Small intestine (tissue), 16 donors: ENCODE measurements at places on chromosomes 2 and 18.

GRCh38 chr2:152222975-152223637 is 47.5 kb upstream of the STAM2 start:
- peak; percentile 78 for DNase-seq

DNA sequence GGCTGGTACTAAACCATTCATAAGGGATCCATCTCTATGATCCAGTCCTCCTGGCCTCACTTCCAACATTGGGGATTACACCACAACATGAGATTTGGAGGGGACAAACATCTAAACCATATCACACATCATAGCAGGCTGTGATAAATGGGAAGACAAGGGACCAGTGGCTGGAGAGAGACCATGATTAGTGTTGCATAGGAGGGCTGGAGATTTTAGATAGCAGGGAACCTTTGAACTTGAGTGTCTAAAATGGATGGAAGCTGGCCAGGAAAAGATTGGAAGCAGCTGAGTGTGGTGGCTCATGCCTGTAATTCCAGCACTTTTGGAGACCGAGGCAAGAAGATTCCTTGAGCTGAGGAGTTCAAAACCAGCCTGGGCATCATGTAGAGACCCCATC is 12.4 kb upstream of the SCG2 start:
- no peak for DNase-seq

DNA sequence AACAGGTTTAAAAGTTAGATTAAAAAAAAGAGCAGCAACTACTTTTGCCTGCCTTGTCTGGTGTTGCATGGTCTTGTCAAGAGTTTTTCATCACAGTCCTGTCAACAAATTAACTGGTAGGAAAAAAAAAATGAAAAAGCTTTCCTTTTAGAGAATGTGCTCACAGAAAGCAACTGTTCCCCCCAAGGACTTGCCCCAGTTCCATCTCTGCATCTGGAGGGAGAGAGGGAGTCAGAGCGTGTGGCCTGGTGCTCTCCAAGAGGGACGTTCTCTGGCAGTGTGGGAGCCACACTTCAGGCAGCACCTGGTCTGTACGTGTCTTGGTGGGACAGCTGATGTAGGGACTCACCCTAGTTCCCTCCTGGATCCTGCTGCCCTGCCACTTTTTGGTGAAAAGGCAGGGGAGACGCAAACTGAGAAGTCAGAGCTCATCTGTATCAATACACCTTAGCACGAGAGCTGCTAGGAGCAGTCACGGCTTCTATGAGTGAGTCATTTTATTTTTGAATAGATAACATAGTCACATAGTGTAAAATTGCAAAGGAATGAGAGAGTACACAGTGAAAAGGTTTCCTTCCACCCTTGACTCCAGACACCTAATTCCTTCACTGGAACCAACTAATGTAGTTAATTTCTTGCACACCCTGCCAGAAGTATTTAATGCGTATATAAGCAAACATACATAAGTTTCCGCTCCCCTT is 172.5 kb upstream of the MGAT5 start:
- DNase-seq: no peak

GRCh38 chr18:58495207-58495606 is 133.7 kb downstream of the ALPK2 start:
- no peak for DNase-seq

DNA sequence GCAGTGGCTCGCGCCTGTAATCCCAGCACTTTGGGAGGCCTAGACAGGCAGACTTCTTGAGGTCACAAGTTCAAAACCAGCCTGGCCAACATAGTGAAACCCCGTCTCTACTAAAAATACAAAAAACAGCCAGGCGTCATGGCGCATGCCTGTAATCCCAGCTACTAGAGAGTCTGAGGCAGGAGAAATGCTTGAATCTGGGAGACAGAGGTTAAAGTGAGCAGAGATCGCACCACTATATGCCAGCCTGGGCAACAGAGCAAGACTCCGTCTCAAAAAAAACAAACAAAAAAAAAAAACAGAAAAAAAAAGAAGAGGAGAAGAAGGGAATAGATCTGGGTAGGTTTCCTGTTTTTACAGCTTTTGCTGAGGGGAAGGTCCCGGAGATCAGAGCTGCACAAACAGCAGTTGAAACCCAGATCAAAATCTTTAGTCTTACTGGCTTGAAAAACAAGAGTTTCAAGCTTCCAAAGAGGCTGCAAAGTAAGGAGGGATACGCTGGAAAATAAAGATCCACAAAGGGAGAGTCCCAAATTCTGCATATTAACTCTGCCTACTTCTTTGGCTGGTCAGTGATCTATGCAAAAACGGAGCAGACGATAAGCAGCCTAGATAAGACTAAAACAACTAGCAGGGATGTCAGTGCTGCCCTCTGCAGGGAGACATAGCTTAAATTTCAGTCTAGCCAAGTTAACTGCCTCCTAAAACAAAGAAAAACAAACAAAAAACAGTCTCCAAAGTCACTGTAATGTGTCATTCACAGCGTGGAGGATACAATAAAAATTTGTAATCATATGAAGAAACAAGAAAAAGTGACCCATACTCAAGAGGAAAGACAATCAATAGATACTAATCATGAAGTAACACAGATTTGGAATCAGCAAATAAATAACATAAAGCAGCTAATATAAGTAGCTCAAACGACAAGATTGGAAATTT is 74.1 kb downstream of the TLK1 start:
- peak; percentile 57 for DNase-seq

DNA sequence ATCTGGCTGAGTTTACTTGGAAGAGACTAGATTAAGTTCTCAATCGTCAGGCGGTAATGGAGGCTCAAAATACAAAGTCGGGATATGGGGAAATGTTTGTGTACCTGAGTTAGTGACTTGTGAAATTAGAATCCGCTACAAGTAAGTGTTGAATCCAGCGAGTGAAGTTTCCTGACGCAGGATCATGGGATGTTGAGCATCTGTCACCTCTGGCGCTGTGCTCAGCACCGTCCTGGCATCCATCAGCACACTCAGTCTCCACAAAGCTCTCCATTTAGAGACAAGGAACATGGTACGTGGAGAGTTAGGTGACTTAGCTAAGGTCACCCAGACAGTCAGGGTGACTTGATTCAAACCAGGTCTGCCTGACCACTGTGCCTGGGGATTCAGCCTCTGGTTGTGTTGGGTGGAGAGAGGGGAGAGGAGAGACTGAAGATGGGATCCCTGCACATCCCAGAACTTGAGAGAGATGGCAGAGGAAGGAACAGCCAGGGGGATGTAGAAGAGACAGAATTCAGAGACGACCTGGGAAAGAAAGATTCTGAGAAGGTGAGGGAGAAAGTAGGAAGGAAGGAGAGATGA is 251.2 kb downstream of the ACKR3 start:
- no peak for DNase-seq

GRCh38 chr2:181122601-181123000 is 142.2 kb downstream of the UBE2E3 start:
- DNase-seq: no peak

DNA sequence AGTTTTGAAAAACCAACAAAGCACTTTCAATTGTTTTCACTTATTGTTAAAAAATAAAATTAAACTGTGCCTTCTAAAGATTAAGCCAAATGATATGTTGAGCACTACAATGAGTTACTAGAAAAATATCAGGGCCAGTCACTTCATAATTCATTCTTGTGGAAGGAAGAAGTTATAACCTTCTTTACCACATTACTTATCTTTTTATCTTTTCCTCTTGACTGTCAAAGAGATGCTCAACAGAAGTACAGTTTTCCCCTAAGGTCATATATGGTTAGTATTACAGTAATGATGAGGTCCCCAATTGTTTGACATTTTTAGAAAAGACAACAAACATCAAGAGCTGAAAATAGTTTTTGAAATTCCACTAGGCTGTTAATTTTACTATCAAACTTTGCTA is 9.4 kb downstream of the PELI1 start:
- no peak for DNase-seq

- DNase-seq: no peak
Observed at GRCh38 chr2:3199627-3200345, 177.8 kb downstream of the EIPR1 start.

DNA sequence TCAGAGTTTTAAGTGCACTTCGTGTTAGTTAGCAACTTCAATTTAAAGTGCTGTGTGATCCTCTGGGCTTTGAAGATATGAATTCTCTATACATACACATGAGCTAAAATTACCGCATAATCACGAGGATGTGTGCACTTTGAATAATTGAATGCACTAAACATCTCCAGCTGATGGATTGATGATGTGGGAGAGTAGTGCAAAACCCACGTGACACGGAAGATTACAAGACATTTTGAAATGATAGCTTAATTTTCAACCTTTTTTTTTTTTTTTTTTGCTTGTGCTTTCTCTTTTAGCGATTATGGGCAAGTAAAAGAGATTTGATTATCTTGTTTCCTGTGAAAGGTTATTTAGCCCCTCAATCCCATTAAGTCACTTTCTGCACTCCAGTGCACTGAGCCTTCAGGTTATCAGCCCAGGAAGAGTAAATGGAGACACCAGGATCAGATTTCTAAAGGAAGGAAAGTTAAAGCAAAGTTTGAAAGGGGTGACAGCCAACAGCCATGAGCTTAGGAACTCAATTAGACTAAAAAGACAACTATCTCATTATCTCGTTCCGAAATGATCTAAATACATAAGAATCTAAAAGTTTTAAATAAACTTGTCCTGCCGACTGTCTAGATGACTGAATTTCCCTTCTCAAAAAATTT is 81.6 kb downstream of the CDK15 start:
- DNase-seq: no peak

GRCh38 chr18:25080211-25080610 is 271.8 kb downstream of the ZNF521 start:
- no peak for DNase-seq

- DNase-seq: no peak
Observed at GRCh38 chr18:853471-853870, 41.4 kb upstream of the YES1 start.

GRCh38 chr2:196697825-196698224 is 58.3 kb downstream of the CCDC150 start:
- DNase-seq: no peak

GRCh38 chr2:177037569-177037968 is 175.0 kb upstream of the HNRNPA3 start:
- DNase-seq: no peak

DNA sequence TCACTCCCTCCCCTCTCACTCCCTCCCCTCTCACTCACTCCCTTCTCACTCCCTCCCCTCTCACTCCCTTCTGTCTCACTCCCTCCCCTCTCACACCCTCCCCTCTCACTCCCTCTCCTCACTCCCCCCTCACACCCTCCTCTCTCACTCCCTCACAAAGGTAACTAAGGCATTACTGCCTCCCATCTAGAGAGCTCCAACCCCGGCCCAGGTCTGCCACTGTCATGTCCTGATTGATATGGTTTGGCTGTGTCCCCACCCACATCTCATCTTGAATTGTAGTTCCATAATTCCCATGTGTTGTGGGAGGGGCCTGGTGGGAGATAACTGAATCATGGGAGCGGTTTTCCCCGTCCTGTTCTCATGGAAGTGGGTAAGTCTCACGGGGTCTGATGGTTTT is 359.9 kb upstream of the MYT1L start:
- DNase-seq: no peak
